ENCODE measurements at places on chromosomes 2 and 18.

- DNase-seq, result no peak
Measured at GRCh38 chr2:103401621-103402020, 639.8 kb downstream of the TMEM182 start.

DNA sequence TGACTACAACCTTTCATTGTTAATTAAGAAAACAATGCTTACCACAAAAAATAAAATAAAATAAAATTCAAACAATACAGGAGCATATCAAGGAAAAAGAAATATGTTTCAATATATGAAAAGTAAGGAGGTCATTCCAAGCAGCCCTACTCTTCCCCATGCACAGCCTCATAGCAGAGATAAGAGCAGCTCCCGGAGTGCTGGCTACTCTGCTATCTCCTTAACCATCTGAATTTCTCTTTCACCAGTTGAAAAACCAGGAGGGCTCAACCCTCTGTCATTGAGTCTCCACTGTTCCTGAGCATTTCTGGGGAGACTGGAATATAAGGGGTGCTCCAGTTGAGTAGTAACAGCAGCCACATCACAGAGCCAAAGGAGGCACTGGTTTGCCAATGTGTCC lies 201.4 kb downstream of the TCF4 start:
- DNase-seq, result peak; percentile 42

GRCh38 chr2:39062320-39062719 lies 58.5 kb downstream of the SOS1 start:
- DNase-seq, result no peak

GRCh38 chr2:9342659-9343058 lies 80.7 kb downstream of the ITGB1BP1 start:
- no peak for DNase-seq

- no peak for DNase-seq
Measured at GRCh38 chr18:11999429-11999828, 18.1 kb downstream of the IMPA2 start.

GRCh38 chr2:12107939-12108338 lies 361.5 kb downstream of the LPIN1 start:
- no peak for DNase-seq

- no peak for DNase-seq
Measured at GRCh38 chr2:176455816-176456291, 186.6 kb downstream of the MTX2 start.

DNA sequence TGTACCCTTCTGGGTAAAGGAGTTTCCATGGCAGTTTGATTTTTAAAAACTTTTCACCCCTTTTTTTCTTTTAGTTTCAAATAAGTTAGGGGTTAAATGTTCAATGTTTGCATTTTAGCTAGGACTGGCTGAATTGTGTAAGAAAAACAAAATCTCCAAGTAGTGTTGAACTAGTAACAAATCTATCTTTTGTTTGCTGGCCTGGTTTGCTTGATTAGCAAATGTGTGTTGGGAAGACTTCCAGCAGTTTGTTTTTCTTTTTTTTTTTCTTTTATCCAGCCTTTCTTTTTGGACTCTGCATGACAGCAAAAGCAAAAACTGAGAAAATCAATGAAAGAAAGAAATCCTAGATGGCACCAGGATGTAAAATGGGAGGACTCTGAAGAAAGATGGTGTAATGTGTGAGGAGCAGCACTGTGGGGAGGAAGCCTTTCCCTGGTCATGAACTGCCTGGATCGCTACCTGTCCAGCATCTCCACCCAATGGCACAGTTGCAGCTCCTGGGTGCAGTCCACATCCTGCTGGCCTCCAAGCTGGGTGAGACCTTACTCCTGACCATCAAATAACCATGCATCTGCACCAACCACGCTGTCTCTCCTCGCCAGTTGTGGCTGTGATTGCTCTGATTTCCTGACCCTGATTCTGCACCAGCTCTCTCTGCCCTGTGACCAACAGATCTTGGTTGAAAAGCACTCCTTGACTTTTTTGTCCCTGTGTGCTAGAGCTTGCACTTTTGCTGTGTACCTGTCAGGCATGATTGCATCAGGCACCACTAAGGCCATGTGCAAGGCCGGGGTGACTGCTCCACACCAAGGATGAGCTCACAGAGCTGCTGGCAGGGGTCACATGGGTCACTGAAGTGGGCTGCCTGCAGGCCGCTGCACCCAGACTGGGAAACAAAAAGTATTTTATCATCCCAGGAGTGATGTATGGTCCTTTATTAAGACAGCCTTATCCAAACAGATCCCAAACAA lies 71.2 kb upstream of the ZNF236 start:
- DNase-seq, result no peak

DNA sequence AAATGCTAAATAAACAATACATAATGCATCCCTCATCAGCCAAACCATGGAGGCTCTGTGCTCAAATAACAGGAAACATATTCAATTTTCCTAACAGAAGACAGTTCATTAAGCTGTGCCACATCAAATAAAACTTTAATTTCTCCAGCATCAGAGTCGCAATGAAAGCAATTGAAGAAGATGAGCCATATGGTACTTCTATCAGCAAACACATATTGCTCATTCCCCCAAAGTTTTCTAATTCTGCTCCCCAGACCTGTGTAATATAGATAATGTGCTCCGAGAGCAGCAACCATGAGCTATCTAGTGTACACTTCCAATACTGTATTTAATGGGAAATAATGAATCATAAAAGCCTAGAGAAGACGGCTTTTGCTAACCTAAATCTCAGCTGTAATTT lies 263.2 kb downstream of the MEIS1 start:
- DNase-seq, result no peak

DNA sequence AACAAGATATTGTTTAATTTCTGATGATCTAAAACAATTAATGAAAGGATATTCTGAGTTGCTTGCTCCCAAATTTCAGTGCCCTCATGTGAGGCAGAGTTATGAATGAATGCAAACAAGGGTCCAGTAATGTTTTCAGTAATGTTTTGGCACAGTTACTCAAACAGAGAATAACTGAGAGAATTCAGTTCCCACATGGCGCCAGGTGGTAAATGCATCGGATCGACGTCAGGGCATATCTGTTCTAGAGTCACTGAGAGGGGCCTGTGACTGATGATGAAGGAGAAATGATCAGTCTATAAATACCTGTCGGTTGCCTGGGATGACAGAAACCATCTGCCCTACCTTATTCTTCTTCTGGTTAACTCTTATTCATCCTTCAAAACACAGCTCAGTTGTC lies 81.4 kb downstream of the KCNS3 start:
- no peak for DNase-seq

- DNase-seq, result no peak
Measured at GRCh38 chr2:36395866-36396265, 40.3 kb downstream of the CRIM1 start.

GRCh38 chr18:24112874-24113615 lies 25.8 kb upstream of the CABYR start:
- DNase-seq, result no peak
